ENCODE measurements at places on chromosomes 5 and 9.
A peak's percentile ranks its signal among the peaks of the same experiment; 100 is the strongest.

DNA sequence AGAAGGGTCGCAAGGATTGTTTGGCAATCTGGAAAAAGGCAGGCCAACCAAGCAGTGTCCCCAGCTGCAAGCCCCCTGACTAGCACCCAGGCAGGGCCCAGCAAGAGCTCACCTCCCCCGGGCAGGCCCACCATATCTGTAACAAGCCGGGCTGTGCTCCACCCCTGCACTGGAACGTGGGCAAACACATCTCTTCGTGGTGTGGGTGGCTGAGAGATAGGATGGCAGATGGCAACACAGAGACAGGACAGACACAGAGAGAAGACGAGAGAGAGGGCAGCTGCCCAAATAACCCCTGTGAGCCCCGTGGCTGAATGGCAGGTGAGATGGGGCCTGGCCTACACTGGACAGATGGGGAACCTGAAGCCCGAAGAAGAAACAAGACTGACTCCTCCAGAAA is 9.4 kb downstream of the BBLN start:
- peak; percentile 46 for DNase-seq

DNA sequence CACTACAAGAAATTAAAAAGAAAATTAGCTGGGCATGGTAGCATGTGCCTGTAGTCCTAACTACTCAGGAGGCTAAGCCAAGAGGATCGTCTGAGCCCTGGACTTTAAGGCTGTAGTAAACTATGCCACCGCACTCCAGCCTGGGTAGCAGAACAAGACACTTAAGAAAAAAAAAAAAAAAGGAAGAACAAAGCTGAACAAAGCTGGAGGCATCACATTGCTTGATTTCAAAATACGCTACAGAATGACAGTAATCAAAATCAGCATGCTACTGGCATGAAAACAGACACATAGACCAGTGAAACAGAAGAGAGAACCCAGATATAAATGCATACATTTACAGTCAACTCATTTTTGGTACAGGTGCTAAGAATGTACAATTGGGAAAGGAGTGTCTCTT is 14.5 kb upstream of the OTULIN start:
- DNase-seq, result no peak

DNA sequence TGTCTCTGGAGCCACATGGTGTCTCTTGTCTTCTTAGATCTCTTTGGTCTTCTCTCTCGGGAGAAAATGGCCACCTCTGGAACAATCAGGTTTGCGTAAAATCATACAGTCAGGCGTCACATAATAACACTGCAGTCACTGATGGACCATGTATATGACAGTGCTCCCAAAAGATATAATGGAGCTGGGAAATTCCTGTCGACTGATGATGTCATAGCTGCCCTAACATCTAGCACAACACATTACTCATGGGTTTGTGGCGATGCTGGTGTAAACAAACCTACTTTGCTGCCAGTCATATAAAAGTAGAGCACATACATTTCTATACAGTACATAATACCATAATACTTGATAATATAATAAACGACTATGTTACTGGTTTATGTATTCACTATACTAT is 30.1 kb upstream of the RAI14 start:
- no peak for DNase-seq

- no peak for DNase-seq
Measured at GRCh38 chr9:81239388-81239787, 450.0 kb downstream of the TLE1 start.

DNA sequence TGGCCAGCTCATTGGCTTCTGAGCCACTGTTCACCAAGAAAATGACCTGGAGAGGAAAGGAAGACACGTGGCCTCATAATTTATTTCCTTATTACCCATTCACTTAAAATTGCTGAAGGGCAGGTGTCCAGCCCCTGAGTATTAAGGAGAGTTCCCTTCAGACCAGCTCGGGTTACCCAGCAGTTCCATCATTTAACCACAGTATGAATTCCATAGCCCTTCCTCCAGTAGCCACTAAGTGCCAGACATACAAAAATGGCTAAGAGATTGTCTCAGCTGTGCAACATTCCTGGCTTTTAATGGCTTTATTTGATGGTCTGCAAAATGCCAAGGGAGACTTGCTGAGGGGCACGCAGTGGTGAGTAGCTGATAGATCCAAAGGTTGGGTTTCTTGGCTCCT is 12.5 kb downstream of the AGXT2 start:
- DNase-seq, result no peak

All from spleen (tissue), 13 donors.